Right atrium auricular region (tissue), 2 donors: ENCODE measurements at places on chromosomes 7 and 10. TPM values are rescaled to one million over a fixed set of nuclear protein-coding genes. Genes with fewer than 3 reads are reported as not detected.

DNA sequence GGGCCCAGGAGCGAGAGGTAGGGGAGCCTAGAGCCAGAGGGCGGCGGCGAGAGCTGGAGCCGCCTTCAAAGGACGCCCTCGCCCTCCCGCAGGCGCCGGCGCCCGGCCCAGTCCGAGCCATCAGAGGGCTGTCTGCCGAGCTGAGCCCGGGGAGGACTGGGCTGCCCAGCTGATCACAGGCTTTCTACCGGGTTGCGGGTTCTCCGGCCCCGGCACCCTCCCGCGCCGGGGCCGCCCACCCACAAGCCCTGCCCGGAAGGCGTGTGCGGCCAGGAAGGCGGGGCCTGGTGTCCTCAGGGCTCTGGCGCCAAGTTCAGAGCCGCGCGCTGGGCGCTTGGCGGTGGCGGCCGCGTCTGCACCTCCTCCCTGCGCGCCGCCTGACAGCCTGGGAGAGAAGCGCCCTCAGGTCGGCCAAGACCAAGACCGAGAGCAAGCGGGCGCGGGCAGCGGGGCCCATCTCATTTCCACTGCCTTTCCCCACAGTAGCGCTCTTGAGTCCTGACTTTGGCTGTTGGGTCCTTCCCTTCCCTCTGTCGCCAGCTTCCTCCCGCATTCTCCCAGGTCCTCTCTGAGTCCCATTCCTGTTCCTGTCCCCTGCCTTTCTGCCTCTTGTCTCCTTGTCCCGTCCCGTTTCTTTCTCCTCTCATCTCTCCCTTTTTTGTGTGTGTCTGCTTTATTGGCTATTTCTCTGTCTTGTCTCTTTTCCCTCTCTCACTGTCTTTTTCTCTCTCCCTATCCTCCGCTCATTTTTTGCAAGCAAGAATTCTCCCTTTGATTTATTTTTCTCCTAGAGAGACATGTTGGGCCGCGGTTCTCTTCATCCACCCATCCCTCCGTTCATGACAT lies 60.6 kb upstream of the MSMB start:
- H3K27me3 ChIP-seq = no peaks in the 10 kb centered on the region
- no peak overlapping the region for H3K27ac ChIP-seq
- H3K4me1 ChIP-seq = no peaks in the 10 kb centered on the region
- peak overlapping the region; percentile 54 for H3K4me3 ChIP-seq
- no peaks in the 10 kb centered on the region for H3K36me3 ChIP-seq

- no peaks in the 10 kb centered on the region for H3K36me3 ChIP-seq
- H3K27ac ChIP-seq = no peak overlapping the region
- H3K4me1 ChIP-seq = no peaks in the 10 kb centered on the region
- DNase-seq = no peak
- no peak overlapping the region for H3K4me3 ChIP-seq
- H3K27me3 ChIP-seq = no peaks in the 10 kb centered on the region
These were observed 242.8 kb downstream of the TCERG1L start for GRCh38 chr10:131068760-131069159.

DNA sequence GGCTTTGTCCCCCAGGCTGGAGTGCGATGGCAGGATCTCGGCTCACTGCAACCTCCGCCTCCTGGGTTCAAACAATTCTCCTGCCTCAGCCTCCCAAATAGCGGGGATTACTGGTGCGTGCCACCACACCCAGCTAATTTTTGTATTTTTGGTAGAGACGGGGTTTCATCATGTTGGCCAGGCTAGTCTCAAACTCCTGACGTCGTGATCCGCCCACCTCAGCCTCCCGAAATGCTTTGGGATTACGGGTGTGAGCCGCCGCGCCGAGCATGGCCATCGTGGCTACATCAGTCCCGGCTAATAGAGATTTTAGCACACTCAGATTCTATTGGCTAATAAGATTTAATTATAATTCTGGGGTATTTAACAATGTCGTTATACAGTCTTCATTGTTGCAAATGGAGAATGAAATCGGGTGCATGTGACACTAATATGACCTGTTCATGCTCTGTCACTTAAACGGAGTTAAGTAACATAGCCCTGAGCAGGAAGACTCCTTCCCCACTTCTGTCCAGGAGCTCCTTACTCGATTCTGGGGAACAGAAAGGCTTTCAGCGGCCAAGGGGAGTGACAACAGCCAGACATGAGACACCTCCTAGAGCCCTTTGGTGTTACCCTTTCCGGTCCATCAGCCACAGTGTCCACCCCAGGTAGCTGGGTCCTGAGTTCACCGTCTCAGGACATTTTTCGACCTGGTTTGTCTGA lies 40.9 kb upstream of the FAM20C start:
- H3K4me3 ChIP-seq = no peak overlapping the region
- H3K4me1 ChIP-seq = no peaks in the 10 kb centered on the region
- no peak for DNase-seq
- no peaks in the 10 kb centered on the region for H3K36me3 ChIP-seq
- H3K27me3 ChIP-seq = no peaks in the 10 kb centered on the region

PRLHR gene
- not detected for total RNA-seq

- no peak for DNase-seq
- H3K36me3 ChIP-seq = peaks cover 71% of the 10 kb centered on the region
- H3K27ac ChIP-seq = no peak overlapping the region
- no peak overlapping the region for H3K4me3 ChIP-seq
- H3K27me3 ChIP-seq = no peaks in the 10 kb centered on the region
These were observed 59.4 kb downstream of the WAPL start for GRCh38 chr10:86461963-86462804.

ASZ1 gene
- not detected for total RNA-seq

SLC26A3 gene
- total RNA-seq = not detected

- peak within 1 kb of the TSS; percentile 66 for H3K4me3 ChIP-seq
- peak within 1 kb of the TSS; percentile 63 for H3K27ac ChIP-seq
- no peaks in the 10 kb centered on the region for H3K27me3 ChIP-seq
- DNase-seq = peak; percentile 97
These were observed at the start of gene ZNF736 for GRCh38 chr7:64313740-64314491. ZNF736 (plus strand) TSS chr7:64313961; CDS start chr7:64314151, 190 bp downstream.

DNA sequence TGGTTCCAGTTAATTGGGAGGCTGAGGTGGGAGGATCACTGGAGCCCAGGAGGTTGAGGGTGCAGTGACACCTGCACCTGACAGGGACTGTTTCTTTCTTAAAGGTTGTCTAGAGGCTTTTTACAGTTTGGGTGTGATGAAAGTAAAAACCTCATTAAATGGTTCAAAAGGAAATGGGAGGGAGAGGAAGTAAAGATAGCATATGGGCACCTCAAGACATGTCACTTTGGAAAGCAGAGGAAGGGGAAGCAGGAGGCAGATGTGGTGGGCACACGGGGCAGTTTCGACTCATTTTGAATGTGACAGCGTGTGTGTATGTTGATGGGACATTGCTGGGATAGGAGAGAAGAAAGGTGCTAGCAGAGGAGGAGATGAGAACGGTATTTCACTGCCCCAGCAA lies 203.1 kb downstream of the MLLT10 start:
- no peaks in the 10 kb centered on the region for H3K27me3 ChIP-seq
- H3K4me1 ChIP-seq = no peaks in the 10 kb centered on the region
- H3K36me3 ChIP-seq = peaks cover 33% of the 10 kb centered on the region
- DNase-seq = no peak
- H3K4me3 ChIP-seq = no peak overlapping the region
- H3K27ac ChIP-seq = no peak overlapping the region

EPDR1 gene
- total RNA-seq = 9.9 TPM

OPN1SW gene
- not detected for total RNA-seq

GRCh38 chr7:47576031-47576865 lies 5.7 kb downstream of the TNS3 start:
- H3K27ac ChIP-seq = peak overlapping the region; percentile 84
- no peaks in the 10 kb centered on the region for H3K27me3 ChIP-seq
- H3K36me3 ChIP-seq = no peaks in the 10 kb centered on the region
- no peak overlapping the region for H3K4me3 ChIP-seq
- no peak for DNase-seq

SPDYE5 gene
- total RNA-seq = not detected

- no peak overlapping the region for H3K4me3 ChIP-seq
- no peaks in the 10 kb centered on the region for H3K27me3 ChIP-seq
- H3K36me3 ChIP-seq = no peaks in the 10 kb centered on the region
- H3K4me1 ChIP-seq = no peaks in the 10 kb centered on the region
- no peak for DNase-seq
These were observed 18.9 kb downstream of the PODXL start for GRCh38 chr7:131537571-131537978.

DNA sequence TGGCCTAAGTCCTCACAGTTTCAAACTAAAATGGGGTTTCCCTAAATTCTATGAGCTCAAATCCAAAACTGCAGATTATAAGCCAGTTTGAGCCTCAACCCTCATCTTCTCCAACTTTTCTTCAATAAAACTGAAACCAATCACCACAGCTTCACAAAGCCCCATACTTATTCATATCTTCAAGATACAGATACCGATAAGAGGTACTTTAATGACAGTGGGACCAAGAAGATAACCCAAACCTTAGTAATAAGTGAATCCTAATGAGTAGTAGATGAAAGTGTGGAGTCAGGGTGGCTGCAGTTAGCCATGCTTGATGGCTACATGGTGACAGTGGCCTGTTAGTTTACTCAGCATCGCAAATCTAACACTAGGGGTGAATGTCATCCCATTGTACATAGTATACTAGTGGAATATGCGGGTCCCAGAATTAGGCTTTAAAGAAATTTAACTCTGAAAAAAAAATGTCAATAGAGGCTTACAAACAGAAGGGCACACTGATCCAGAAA lies 395.8 kb upstream of the PHF14 start:
- H3K4me3 ChIP-seq = no peak overlapping the region
- no peaks in the 10 kb centered on the region for H3K27me3 ChIP-seq
- no peaks in the 10 kb centered on the region for H3K36me3 ChIP-seq
- no peak overlapping the region for H3K27ac ChIP-seq

DNA sequence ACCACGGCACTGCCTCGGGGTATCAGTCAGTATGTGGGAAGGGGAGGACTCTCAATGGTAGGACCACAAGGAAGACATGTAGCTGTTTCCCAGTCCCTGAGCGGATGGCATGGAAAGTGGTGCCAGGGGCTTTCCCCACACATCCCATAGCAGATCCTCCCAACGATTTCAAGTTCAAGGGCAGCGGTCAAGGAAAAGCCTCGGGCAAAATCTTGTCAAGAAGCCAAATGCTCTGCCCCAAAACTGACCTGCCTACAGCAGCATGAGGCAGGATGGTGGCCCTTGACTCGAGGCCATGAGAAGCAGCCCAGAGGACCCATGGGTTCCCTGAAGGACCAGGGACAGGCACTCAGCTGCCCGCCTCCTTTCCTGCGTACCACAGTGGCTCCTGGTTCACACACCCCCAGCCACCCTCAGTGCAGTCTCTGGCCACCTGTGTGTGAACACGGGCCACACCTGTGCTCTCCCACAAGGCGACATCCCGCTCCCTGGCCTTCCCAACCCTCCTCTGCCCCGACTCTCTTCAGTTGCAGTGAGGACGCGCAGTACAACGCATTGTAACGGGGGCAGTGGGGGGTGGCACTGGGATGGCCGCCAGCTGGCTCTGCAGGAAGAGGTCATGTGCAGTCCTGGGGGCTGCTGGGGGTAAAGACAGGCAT lies 43.6 kb downstream of the CTBP2 start:
- H3K4me1 ChIP-seq = no peaks in the 10 kb centered on the region
- no peak for DNase-seq
- no peaks in the 10 kb centered on the region for H3K36me3 ChIP-seq
- no peaks in the 10 kb centered on the region for H3K27me3 ChIP-seq
- no peak overlapping the region for H3K4me3 ChIP-seq

TEX47 gene
- total RNA-seq = not detected

DNA sequence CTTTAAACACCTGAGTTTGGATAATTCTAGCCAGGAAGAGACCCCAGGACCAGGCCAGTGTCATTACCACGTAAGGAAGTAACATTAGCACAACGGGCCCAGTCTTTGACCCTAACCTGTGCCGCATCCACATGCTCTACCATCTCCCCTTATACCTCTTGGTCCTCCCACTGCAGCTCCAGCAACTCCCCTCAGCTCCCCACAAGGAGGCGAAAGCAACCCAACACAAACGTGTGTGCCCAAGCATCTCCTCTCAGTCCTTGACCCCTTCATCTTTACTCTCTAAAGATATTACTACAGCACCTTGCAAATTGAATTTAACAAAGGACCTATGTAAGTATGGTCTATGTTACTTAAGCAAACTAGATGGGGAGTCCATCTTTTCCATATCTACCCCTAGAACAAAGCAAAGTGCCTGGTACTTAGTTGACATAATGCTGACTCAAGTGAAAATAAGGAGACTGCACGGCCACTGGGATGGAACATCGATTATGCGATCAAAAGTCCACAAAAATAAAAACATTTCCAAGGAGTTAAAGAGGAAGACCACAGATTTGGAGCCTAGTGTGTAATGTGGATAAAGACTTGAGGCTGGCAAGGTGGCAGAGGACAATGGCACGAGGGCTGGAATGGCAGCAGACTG lies 147.7 kb downstream of the JAZF1 start:
- H3K27me3 ChIP-seq = no peaks in the 10 kb centered on the region
- H3K27ac ChIP-seq = no peak overlapping the region
- H3K4me3 ChIP-seq = no peak overlapping the region
- no peaks in the 10 kb centered on the region for H3K4me1 ChIP-seq
